ENCODE measurements at places on chromosomes 1 and 21.

DNA sequence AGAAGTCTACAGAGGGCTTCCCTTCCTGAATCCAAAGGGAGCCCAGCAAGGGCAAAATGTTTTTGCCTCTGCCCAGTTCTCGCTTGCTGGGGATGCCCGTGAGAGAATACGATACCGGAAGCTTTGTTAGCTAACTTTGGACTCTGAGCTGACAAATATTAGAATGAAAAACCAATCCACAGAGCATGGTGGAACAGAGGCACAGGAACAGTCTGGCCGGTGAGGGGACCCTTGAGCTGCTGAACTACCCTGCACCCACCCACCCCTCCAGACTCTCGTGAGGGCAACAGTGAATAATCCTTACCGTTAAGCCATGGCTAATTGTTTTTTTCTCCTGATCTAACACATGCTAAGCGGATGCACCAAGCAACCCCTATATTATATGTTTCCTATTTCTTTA is 76.3 kb upstream of the AKT3 start:
- DNase-seq, result no peak

- no peak for DNase-seq
Observed at GRCh38 chr1:78843546-78843945, 163.0 kb downstream of the ADGRL4 start.

DNA sequence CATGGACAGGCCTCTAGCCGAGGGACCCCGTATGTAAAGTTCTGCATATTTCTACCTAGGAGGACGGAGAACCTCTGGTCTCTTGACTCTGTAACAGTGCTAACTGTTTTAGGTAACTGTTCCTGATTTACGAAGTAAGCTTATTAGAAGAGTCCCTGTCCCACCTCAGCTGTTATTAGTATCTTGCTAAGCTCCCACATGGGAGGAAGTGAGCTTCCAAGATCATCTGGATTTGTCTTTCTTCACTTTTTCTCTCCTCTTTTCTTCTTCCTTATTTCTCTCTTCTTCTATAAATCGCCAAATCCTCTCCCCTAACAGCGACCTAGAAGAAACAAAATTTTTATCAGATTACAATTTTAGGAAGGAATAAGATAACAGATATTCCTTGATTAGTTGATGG is 4.4 kb downstream of the CD53 start:
- DNase-seq, result no peak

DNA sequence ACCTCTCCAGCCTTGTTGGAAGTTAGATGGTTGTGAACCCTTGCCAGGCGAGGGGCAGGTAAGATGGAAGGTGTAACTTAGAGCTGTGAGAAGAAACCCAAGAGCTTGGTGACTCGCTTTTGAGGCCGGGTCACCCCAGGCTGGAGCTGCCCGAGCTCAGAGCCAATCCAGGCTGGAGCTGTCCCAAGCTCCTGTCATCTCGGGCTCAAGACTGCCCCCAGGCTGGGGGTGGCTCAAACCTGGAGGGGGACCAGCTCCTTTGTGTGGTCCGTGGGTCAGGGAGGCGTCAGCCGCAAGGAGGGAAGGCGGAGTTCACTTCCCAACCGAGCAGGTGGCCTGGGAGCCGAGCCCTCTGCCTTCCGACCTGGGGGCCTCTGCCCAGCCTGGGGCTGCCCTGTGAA is 2.0 kb downstream of the HUNK start:
- DNase-seq, result no peak

GRCh38 chr1:6475381-6476133 is 9.6 kb upstream of the TNFRSF25 start:
- no peak for DNase-seq

DNA sequence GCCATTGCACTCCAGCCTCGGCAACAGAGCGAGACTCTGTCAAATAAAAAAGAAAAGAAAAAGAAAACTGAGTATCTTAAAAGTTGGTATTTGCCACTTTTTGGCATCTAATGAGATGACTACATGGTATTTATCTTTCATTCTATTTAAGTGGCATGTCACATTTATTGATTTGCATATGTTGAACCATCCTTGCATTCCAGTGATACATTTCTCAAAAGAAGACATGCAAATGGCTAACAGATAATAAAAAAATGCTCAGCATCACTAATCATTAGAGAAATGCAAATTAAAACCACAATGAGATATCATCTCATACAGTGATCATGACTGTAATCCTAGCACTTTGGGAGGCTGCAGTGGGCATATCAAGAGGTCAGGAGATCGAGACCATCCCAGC is 28.1 kb downstream of the SFPQ start:
- DNase-seq, result no peak

- no peak for DNase-seq
Observed at GRCh38 chr1:241615043-241615974, 24.9 kb downstream of the CHML start.

DNA sequence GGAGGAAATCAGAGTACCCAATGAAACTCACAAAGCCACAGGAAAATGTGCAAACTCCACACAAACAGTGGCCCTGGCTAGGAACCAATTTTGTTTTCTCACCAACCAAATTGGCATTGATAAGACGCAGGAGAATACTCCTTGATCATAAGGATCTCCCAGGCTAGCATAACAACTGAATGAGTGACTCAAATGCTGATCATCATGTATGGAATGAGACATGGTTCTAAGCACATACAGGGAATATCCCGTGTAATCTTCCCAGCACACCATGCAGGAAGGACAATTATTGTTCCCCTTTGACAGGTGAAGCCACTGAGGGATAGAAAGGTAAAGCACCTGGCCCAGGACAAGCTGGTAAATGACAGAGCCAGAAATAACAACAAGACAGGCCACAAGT is 180.0 kb upstream of the DUSP10 start:
- DNase-seq, result no peak

Measured in stimulated activated CD8-positive, alpha-beta memory T cell treated with anti-CD3 and anti-CD28 coated beads, Interleukin-15, amount 100 ng/mL, for 4 hours (primary cell).